ENCODE measurements at places on chromosomes 4 and X.

DNA sequence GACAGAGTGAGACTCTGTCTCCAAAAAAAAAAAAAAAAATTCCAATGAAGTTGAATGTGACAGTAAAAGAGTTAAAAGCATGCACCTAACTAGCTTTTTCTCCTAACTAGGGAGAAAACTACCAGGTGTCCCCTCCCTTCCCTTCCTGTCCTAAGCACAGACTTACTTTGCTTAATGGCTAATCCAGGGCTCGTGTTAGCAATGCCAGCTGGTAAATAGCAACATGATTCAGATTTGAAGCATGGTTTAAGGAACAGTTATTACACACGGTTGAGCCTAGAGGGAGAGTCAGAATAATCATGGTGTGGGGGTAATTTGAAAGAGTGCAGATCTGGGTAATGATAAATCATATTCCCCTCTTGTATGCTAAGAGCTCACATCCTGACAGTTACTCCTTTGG is 338.3 kb downstream of the STIM2 start:
- no peak for DNase-seq

- DNase-seq: no peak
Observed at GRCh38 chr4:68372588-68372987, 22.7 kb upstream of the YTHDC1 start.

DNA sequence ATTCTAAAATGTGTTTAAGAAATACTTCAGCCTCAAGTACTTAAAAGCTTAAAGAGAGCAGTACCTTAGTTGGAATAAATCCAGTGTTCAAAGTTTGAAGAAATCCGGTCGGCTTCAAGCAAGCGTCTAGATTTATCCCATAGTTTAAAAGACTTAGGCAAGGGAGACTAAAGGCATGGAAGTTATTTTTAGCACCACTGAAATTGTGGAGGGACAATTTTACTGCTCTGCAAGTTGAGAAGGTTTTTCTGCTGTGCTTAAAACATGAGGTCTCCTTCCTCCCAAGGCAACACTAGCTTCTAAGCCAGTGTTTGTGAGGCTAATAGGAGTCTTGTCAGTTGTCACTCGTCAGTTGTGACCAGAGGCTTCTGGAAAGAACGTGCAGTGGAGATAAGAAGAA is 183.5 kb downstream of the MSL3 start:
- no peak for DNase-seq

- no peak for DNase-seq
Observed at GRCh38 chr4:29970626-29971025, 749.5 kb upstream of the PCDH7 start.

GRCh38 chrX:13742397-13743176 is 8.0 kb downstream of the OFD1 start:
- no peak for DNase-seq

DNA sequence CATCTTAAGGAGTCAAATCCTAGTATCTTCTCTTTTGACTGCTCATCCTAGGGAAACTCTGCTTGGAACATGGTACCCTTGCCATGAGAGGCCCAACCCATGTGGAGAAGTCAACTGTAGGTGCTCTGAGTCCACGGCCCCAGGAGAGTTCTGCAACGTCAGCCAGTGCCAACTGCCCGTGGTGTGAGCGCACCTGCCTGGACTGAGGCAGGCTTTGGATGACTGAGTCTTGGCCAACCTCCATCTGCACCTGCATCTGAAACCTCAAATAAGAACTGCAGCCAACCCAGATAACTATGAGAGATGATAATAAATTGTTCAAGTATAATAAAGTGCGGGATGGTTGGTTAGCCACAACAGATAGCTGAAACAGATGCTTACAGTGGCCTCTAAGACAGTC is 772.0 kb downstream of the TRIML1 start:
- DNase-seq: no peak

Measured in lower leg skin (tissue), 4 donors.